Glutamatergic neuron (in vitro differentiated cells): ENCODE measurements at places on chromosomes 3 and 15. TPM values are rescaled to one million over a fixed set of nuclear protein-coding genes. Genes with fewer than 3 reads are reported as not detected.

GRCh38 chr3:47003461-47004368 lies 24.2 kb downstream of the NBEAL2 start:
- no peak overlapping the region for H3K27ac ChIP-seq
- no peaks in the 10 kb centered on the region for H3K36me3 ChIP-seq
- H3K4me3 ChIP-seq, result no peak overlapping the region
- H3K4me1 ChIP-seq, result peaks cover 4% of the 10 kb centered on the region
- no peak for DNase-seq

DNA sequence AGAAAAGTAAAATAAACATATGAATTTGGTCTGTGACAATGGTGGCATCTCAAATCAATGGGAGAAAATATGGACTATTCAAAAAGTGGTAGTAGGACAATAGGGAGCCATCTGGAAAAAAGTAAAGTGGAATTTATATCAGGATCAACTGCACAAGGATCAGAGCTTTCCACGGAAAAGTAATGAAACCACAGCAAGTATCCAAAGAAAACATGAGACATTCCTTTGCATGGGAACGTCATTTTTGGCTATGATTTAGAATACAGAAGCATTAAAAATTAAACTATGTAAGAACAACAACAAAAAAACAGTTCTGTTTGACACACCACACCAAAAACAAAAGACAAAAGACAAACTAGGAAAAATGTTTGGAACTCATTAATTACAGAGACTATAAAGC lies 18.7 kb downstream of the CRBN start:
- no peak for DNase-seq
- no peak overlapping the region for H3K4me3 ChIP-seq
- H3K36me3 ChIP-seq, result peaks cover 20% of the 10 kb centered on the region
- H3K27ac ChIP-seq, result no peak overlapping the region
- H3K27me3 ChIP-seq, result peaks cover 2% of the 10 kb centered on the region
- no peaks in the 10 kb centered on the region for H3K4me1 ChIP-seq

GOLGA8G gene
- total RNA-seq, result not detected

TGM5 gene
- not detected for total RNA-seq

DNA sequence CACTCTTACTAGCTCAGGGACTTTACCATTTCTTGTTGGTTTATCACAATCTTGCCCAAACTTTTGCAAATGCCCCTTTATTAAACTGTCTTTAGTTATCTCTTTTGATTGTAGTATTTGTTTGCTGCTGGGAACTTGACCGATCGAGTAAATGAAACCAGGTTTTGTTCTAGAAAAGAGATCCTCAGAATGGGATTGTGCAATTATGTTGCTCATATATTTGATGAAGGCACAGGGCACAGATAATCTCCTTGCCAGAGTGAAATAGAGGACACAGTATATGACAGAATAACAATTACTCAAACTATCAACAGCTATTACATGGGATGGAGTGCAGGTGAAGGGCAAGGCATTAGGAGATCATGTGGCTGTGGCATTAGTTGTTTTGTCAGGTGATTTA lies 216.6 kb upstream of the RASGRP1 start:
- H3K36me3 ChIP-seq, result no peaks in the 10 kb centered on the region
- no peak overlapping the region for H3K27ac ChIP-seq
- DNase-seq, result no peak
- H3K4me1 ChIP-seq, result no peaks in the 10 kb centered on the region

DNA sequence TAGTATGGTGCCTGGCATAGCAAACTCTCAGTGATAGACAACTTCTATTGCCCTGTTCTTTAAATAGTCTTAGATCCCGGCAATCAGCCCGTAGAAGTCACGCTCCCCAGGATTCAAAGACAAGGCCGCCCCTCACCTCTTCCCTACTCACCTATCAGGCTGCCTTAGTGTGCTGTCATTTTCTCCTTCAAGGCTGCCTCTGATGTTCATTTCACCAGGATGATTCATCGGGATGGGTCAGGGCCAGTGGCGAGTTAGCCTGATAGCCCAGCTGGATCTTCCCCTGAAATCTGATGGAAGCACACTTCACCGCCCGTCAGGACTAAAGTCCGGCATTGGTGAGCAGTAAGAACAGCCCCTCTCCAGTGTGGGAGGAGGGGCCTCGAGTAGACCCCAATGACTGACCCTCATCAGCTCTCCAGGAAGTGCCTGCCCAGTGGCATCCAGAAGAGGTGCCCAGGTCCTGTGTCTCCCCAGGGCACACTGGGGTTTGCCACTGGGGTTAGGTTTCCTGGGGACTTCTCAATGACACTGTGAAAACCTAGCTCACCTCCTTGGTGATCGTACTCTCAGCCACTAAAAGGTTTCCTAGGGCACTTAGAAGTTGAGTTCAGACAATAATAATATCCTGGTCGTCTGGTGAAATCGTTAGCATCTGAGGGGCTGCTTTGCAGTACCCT lies 37.5 kb downstream of the TPM1 start:
- no peak for DNase-seq
- H3K4me3 ChIP-seq, result no peak overlapping the region
- peaks cover 30% of the 10 kb centered on the region for H3K4me1 ChIP-seq
- H3K27me3 ChIP-seq, result no peaks in the 10 kb centered on the region
- H3K27ac ChIP-seq, result no peak overlapping the region

DNA sequence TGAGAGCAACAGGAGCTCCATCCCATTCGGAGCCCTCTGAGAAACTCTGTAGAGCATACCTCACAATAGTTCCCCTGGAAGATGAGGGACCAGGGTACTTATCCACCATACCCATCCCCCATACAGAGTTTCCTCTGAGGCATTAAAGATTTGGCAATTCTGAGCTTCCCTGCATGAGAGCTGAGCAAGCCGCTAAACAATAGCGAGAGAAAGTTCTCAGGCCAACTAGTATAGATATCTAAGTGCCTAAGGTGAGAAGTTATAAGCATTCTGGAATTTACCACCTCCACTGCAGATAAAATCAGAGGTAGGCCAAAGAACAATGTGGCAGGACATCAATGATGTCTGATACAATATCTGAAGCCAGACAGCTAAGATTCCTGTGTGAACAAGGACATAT lies 129.1 kb upstream of the MBNL1 start:
- H3K36me3 ChIP-seq, result no peaks in the 10 kb centered on the region
- peaks cover 3% of the 10 kb centered on the region for H3K4me1 ChIP-seq
- H3K4me3 ChIP-seq, result no peak overlapping the region
- no peak overlapping the region for H3K27ac ChIP-seq
- H3K27me3 ChIP-seq, result no peaks in the 10 kb centered on the region

GRCh38 chr3:100107221-100107814 lies 7.0 kb downstream of the FILIP1L start:
- no peaks in the 10 kb centered on the region for H3K4me1 ChIP-seq
- no peak overlapping the region for H3K27ac ChIP-seq
- H3K36me3 ChIP-seq, result no peaks in the 10 kb centered on the region
- no peaks in the 10 kb centered on the region for H3K27me3 ChIP-seq
- H3K4me3 ChIP-seq, result no peak overlapping the region

DNA sequence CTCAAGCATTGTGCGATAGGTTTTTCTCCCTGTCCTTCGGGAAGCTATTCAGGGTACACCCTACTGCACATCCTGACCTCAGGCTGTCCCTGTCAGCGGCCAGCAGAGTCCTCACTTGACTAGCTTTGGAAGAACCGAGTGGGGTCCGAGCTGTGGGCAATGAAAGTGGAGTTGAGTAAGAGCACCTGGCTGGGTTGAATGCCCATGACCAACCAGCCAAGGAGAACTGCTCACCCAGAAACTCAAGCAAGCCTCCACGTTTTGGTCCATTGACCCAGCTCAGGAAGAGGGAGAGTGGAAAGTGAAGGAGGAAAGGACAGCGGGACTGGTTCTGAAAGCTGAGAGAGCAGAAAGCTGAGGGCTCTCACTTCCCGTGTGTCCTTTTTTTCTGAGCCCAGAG lies 36.0 kb upstream of the HDGFL3 start:
- H3K4me3 ChIP-seq, result no peak overlapping the region
- DNase-seq, result no peak
- H3K27ac ChIP-seq, result no peak overlapping the region
- H3K4me1 ChIP-seq, result no peaks in the 10 kb centered on the region

ATP2B2 gene
- 31.2 TPM for total RNA-seq

DNA sequence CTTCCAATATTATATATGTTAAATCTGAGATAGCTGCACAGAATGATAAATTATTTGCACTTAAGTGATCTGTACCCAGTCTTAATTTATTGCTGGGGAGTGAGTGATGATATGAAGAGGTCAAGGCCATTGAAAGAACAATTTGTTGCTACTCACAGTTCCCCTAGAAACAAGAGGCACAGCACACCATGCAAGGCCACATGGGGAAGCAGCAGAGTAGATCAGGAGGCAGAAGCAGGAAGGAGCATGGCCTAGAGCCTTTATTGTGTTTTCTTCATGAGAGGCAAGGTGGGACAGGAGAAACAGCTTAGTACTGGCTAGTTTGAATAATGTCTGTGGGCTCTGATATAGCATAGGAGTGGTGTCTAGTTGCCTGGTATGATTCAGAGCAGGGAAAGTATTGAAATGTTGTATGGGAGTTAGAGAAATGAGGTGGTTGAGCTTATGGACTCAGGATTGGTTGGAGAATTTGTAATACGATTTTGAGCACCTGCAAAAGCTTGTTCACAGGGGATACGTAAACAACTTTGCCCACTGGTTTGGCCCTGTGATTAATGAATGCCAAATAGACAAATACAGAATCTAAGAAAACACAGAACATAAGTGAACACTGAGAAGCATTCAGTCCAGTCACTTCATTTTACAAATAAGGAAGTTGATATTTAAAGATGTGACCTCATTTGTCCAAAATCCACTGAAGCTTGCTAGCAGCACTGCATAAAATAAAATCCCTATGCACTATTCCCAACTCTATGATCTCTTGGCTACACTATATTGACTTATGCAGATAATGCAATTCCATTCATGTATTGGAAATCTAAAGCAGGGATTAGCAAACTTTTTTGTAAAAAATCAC lies 71.7 kb downstream of the TMCO5A start:
- H3K36me3 ChIP-seq, result peaks cover 5% of the 10 kb centered on the region
- no peaks in the 10 kb centered on the region for H3K4me1 ChIP-seq
- H3K4me3 ChIP-seq, result no peak overlapping the region
- no peak overlapping the region for H3K27ac ChIP-seq
- DNase-seq, result no peak
- H3K27me3 ChIP-seq, result no peaks in the 10 kb centered on the region

- H3K4me3 ChIP-seq, result no peak overlapping the region
Observed at GRCh38 chr3:124266487-124266886, 274.6 kb upstream of the ROPN1 start.

DNA sequence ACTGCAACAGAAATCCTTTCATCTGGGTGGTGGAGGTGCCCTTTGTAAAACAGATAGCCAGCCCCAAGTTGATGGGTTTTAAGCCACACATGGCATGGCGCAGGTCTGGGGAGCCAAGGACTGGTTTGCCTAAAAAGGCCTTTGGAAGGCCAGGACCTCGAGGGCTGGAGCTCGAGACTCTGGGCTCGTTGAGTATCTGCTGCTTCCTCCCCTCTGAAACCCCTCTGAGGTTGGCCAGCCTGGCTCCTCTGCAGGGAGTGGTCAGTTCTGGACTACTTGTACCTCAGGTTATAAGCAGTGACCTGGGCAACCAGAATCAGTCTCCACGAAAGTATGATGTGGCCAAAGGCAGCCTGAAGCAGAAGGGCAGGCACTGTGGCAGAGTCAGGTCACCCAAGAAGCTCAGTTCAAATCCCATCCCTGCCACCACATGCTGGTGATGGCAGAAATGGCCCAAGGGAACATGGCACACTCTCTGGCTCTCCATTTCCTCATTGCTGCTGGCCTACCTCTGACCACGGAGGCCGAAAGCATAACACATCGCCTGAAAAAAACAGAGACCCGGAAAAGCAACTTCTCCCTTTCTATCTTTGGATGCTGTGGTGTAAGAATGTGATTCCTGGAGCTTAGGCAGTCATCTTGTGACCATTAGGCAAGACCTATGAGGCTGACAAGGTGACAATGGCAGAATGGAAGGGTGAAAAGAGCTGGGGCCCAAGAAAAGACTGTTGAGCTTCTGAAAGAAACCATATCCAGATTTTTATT lies 51.2 kb downstream of the WNT7A start:
- H3K4me3 ChIP-seq, result no peak overlapping the region
- H3K4me1 ChIP-seq, result no peaks in the 10 kb centered on the region
- no peak for DNase-seq
- no peak overlapping the region for H3K27ac ChIP-seq
- H3K27me3 ChIP-seq, result peaks cover 8% of the 10 kb centered on the region

DNA sequence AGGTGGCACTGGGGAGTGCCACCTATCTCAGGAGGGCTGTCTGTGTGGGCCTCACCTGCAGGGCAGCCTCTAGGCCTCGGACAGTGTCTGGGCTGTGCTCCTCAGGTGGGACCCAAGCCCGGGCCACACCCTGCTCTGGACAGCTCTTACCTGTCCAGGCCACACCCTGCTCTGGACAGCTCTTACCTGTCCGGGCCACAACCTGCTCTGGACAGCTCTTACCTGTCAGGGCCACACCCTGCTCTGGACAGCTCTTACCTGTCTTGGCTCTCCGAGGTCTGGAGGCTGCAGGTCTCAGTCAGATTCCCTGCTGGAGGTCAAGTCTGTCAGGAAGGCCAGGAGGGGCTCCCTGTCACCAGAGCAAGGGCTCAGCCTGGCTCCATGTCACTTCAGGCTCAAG lies 80.6 kb downstream of the LINGO1 start:
- peaks cover 51% of the 10 kb centered on the region for H3K4me1 ChIP-seq
- H3K4me3 ChIP-seq, result no peak overlapping the region
- H3K36me3 ChIP-seq, result peaks cover 3% of the 10 kb centered on the region
- H3K27me3 ChIP-seq, result peaks cover 11% of the 10 kb centered on the region
- no peak for DNase-seq

DNA sequence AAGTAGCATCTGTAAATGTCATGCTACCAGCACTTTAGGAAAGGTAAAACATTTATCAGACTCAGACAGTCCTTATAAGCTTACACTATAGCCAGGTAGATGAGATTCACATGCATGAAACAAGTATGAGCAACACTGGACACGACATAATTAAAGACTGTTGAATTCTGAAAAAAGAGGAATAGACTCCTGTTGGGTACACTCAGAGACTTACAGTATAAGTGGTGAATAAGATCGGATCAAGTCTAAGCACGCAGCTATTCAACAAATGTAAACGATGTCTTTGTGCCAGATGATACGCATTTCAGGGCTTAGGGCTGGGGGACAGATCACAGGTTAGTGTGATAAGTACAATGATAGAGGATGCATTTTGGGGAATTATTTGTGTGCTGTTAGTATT lies 43.2 kb upstream of the SPPL2A start:
- H3K4me3 ChIP-seq, result no peak overlapping the region
- no peaks in the 10 kb centered on the region for H3K27me3 ChIP-seq
- H3K27ac ChIP-seq, result no peak overlapping the region
- no peak for DNase-seq
- no peaks in the 10 kb centered on the region for H3K4me1 ChIP-seq

- H3K4me1 ChIP-seq, result peaks cover 11% of the 10 kb centered on the region
- H3K27ac ChIP-seq, result no peak overlapping the region
- H3K36me3 ChIP-seq, result no peaks in the 10 kb centered on the region
Observed at GRCh38 chr3:72299321-72299802, 514.4 kb upstream of the PROK2 start.
